ENCODE measurements at places on chromosomes 7 and 10.

- no peak for DNase-seq
Observed at GRCh38 chr7:105202616-105203015, 186.1 kb downstream of the SRPK2 start.

DNA sequence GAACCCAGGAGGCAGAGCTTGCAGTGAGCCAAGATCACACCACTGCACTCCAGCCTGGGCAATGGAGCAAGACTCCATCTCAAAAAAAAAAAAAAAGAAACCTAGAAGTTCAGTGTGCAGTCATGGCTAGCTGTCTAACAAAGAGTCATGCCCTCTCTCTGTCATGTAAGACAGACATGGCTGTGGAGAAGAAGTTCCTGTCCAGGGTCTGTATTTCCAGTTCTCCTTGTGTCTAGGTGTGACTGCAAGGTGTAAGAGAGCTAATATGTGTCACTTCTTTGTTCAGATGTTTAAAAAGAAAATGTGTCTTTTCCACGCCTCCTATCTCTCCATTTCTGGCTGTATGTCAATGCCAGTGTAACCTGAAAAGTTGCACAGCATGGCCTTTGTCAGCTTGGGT lies 139.5 kb downstream of the NRCAM start:
- DNase-seq, result no peak

DNA sequence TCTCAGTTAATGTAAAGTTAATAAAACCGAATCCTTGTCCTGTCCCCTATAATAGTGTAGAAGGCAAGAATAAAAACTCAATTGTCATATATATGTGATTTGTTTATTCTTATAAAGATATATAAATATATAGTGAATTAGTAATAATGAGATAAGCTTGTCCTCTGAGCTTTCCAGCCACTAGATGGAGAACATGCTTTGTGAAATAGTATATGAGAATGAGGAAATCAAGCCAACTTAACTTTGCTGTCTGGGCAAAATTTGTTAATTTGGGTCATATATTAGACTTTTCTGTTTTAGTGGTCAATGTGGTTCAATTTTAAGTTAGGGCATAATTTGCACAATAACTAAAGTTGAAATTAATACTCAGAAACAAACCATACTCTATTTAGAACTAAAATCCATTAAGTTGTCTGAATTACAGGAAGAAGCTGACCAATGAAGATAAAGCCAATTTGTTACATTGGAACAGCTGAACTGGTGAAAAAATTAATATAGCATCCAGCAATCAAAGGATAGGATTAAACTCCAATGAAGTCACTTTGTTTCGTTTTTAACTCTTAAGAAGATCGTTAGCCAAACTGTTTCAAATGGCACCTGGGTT lies 595.0 kb downstream of the ARL4A start:
- no peak for DNase-seq

DNA sequence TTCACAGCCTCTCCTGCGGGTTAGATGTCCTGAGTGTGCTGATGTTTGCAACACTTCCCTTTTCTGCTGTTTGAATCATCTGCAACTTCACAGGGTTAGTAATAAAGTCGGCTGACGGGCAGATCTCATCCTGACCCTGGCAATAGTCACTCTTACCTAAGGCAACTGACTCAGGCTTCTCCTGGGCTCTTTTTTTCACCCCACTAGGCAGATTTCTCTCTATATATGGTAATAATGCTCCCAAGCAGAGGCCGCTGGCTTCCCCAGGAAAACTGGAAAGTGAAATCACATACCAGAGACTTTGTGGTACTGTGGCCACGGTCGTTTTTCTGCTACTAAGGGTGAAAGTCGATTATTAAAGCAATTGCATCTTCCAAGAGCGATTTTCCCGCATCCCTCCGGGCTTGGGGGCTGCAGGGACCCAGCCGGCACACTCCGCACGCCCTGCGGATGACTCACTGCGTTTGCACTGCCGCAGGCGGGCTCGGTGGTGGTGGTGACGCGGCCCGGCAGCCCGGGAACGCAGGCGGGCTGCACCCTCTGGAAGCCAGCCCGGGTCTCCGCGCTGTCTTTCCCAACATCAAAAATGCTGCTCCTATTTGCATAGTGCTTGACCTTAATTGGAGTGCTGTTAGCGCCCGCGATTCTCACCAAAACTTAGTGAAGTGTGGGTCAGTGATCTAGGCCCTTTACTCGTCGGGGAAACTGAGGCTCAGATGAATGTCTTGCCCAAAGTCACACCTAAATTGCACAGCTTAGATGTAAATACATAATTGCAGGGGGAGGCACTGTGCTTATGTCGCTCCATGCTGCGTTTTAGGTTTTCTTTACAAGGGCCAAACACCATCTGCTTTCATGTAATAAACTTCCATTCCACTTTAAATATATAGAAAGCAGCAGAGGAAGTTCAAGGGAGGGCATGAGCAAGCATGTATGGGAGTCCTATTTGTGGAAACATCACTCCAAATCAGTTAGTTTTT lies 47.6 kb upstream of the ITGB1 start:
- peak; percentile 83 for DNase-seq

DNA sequence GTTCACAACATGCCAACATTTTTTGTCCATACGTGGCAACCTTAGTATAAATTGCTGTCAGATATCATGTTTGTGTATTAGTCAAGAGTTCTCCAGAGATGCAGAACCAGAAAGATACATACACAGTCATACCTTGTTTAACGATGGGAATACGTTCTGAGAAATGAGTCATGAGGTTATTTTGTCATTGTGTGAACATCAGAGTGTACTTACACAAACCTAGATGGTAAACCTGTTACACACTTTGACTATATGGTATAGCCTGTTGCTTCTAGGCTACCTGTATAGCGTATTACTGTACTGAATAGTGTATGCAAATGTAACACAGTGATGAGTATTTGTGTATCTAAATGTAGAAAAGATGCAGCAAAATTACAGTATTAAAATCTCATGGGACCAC lies 22.3 kb downstream of the ZNF518A start:
- DNase-seq, result no peak

DNA sequence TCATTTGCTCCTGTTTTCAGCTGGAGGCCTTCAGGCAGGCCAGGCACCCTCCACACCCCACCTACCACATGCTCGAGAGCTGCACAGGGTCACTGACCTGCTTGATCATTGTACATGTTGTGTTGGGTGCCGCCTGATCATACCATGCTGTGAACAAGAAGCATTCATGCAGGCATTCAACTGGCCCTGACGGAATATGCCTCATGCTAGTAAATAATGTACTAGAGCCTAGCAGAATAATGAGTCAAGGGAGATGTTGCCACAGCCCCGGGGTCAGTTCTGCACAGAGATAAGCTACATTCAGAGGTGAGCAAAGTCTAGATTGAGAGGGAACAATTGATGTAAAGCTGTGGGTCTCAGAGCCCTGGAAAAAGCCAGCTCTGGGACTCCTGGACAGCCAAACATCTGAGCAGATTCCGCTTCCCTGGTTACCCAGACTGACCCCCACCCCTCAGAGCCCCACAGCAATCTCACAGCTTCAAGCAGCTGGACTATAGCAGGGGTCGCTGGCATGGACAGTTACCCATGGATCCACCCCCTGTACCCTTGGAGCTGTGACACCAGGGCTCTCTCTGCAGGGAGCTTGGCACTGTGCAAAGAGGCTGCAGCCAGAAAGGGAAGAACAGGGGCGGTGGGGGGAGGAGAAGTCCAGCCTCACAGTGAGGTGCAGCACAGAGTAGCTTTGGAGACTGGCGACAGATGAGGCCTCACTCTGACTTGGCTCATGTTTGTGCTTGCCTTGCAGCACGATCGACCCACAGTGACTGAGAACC lies 86.6 kb downstream of the FRMPD2 start:
- no peak for DNase-seq

GRCh38 chr10:17113346-17113745 lies 16.3 kb downstream of the CUBN start:
- DNase-seq, result peak; percentile 45

All from NCI-H226 (cell line).